ENCODE measurements at places on chromosomes 2 and 18.

GRCh38 chr18:44060197-44060596 is 620.5 kb upstream of the SETBP1 start:
- no peak for DNase-seq

GRCh38 chr2:190802626-190803209 is 77.9 kb upstream of the GLS start:
- no peak for DNase-seq

DNA sequence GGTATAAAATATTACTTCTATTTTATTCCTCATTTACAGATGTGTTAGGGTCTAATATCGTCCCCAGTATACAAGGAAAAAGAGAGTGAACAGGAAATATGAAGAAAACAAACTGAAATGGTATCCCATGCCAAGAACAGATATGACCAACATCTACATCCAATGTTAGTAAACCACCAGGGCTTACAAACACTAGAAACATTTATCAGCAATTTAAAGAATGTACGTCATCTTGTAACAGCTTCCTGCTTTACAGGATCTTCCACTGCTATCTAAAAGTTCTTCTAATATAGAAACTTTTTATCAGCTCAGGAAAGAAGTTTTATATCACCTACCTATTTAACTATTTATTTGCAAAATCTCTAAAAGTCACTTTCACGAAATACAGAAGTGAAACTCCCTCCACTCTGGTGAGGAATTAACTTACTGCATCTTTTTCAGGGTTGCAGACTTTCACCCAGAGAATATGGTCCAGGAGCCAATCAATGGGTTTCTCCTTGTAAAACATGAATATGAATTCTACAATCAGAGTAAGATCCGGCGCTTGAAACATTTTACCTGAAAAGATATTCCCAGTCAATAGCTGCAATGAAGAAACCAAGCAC is 35.2 kb downstream of the UNC50 start:
- DNase-seq, result no peak

GRCh38 chr2:95115418-95115817 is 6.2 kb downstream of the MRPS5 start:
- peak; percentile 62 for DNase-seq

DNA sequence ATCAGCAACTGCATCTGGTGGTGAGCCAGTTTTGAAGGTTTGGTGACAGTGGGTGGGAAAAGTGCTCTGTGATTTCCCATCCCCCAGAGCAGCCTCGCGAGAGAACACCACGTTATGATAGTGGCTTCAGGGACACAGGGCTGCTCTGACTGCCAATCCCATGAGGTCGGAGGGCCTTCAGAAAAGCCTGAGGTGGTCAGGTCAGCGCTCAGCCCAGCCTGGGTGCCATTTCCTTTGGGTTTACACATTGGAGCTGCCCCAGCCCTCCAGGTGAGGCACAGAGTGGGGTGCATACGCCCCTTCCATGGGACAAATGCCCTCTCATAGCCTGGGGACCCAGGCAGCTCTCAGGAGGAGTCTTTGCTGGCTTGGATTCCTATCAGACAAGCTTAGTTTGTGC is 126.8 kb downstream of the KCTD1 start:
- no peak for DNase-seq

- no peak for DNase-seq
Observed at GRCh38 chr2:47373747-47374146, 29.2 kb upstream of the MSH2 start.

- DNase-seq, result no peak
Observed at GRCh38 chr18:79944746-79945117, 6.7 kb downstream of the SLC66A2 start.

- DNase-seq, result no peak
Observed at GRCh38 chr2:211854832-211855231, 683.8 kb downstream of the ERBB4 start.

- no peak for DNase-seq
Observed at GRCh38 chr2:12856934-12857601, 140.3 kb downstream of the TRIB2 start.

DNA sequence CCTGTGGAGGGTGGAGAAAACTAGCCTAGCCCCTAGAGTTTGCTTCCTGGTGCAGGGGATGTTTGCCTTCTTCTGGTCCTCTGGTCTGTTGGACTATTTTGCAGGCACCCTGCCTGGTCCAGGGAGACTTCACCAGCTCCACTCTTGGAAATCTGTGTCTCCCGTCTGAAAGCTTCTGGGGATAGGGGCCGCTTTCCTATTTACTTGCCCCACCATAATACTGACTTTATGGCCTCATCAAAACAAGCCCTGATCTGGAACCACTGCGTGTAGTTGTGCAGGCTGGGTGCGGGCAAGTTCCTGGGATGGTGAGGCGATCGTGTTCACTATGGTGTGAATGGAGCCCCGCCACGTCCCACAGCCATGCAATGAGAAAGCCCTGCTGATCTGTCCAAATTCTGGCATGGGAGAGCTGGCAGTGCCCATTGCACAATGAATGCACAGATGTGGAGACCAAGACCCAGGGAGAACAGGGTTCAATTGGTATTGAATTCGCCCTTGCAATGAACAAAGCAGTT is 74.3 kb downstream of the DDX1 start:
- no peak for DNase-seq

GRCh38 chr2:101116841-101117552 is 34.2 kb downstream of the TBC1D8 start:
- DNase-seq, result no peak

DNA sequence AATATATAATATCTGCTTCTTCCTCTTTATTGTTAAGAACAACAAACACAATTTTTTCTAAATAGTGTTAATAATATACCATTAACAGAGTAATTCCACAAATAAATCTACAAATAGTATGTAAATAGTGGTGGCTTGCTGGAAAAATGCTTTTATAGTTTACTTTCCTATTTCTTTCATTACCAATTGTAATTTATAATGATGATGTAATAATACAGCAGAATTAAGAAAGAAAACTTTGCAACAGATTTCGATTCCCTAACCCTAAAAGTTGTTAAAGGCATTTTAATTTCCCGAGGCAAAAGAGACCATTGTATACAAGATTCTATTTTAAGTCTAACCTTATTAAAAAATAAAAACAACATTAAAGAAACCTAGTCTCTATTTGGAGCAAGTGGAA is 307.9 kb downstream of the CCDC178 start:
- DNase-seq, result no peak

DNA sequence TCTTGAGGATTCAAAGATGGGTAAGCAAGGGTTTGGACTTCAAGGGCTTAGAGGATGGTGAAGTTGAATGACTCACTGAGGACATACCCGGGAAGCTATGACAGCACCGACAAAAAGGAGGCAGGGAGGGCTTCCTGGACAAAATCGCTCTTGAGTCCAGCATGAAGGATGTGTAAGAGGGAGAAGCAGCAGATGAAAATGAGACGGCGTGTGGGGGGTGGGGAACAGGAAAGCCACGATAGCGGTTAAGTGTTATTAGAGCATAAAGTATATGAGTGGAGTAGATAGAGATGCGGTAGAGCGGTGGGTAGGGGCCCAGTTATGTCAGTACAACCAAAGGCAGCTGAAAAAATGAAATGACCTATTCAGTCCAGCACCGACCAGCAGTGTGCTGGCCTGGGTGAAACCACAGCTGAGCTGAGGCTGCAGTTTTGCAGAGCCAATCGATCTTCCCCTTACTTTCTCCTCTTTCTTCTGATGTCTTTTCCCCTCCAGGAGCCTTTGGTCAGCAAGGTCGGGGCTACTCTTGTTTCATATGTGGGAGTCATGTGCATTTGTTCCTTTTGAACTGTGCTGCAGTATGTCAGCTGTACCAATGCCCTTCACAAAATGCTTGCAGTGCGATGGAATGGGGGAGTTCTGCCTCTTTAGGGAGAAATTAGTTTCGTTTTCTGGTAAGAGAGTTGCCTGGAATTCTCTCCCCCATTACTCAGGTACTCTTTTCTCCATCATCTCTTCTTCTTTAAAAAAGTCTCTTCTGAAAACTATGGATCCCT is 2.0 kb upstream of the THUMPD2 start:
- DNase-seq, result no peak

GRCh38 chr2:128736689-128737545 is 418.2 kb upstream of the HS6ST1 start:
- peak; percentile 17 for DNase-seq

GRCh38 chr18:5895876-5896740 is 786 bp upstream of the TMEM200C start:
- DNase-seq, result no peak

GRCh38 chr2:3112131-3112530 is 265.5 kb downstream of the EIPR1 start:
- DNase-seq, result no peak

DNA sequence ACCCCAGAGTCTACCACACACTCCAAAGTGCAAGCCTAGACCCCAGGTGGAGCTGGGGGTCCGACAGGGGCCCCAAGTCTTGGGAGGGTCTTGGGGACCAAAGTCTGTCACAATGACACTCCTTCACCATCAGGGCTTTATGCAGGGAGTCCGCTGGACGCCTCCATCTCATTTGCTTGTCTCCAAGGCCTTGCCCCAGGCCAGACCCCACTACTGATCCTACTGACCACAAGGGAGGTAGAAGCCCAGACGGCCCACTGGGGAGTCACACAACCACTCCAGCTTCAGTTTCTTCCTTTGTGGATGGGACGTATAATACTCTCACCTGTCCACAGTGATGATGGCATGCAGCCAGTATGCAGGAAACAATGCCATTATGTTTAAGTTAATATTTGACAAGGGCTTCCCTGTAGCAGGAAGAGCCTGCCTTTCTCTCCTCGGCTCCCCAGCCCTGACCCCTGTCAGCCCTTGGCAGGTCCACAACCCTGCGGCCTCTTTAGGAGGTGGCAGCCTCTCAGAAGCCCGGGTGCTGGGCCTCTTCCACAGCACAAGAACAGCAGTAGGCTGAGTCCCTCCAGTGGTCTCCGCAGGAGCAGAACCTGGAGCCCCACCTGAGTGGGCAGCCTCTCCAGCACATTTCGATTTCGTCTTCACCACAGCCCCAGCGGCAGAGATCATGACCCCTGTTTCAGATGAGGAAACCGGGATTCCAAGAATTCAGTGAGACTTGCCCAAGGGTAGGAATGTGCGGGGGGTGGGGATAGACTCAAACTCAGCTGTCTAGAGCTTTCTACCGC is 6.5 kb downstream of the BIN1 start:
- DNase-seq, result no peak

GRCh38 chr18:12656605-12656937 is 1.3 kb downstream of the SPIRE1 start:
- no peak for DNase-seq

- peak; percentile 33 for DNase-seq
Observed at GRCh38 chr2:113240915-113241911, 37.5 kb downstream of the PAX8 start.

DNA sequence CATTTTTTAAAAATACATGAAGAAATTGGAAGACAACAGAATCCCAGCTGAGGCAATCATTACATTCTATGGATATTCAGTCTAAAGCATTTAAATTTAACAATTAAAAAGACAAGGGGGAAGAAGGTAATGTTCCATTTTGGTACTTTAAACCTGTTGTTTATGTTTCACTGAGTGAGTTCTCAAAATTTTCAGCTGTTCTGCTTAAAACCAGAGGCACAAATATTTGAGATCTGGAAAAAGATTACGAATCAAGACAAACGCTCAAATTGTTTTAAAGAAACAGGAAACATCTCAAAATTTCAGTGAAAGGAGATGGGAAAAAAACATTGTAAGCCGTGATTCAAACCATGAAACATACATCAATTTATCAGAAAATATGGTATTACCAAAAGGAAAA is 656.2 kb upstream of the CHAC2 start:
- DNase-seq, result no peak

DNA sequence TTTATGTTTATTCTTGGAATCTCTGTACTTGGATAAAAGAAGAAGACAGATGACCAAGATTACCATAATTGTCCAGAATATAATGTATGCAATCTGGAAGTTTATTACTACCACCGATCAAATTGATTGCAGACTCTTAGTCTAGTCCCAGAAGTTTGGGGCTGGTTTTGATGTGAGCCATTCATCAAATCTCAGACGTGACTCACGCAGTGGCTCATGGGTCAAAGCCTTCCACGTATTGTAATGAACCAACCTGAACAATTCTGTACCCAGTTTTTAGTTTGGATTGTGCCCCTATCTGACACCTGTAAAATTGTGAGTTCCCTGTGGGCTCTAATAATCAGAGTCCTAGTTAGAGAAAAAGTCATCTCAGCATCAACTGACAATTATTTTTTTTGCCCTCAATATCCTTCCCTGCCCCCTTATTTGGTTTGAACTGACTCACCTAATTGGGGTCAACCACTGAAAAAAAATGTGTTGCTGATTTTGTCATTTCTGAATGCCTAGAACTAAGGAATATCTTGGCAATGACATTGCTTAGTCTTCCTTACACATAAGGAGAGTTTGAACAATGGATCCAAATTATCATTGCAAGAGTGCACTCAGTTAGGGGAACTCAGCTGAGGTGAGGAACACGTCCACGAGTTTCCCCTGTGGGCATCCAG is 219.5 kb upstream of the NRP2 start:
- DNase-seq, result no peak

GRCh38 chr2:229453230-229453629 is 182.1 kb upstream of the PID1 start:
- DNase-seq, result no peak

DNA sequence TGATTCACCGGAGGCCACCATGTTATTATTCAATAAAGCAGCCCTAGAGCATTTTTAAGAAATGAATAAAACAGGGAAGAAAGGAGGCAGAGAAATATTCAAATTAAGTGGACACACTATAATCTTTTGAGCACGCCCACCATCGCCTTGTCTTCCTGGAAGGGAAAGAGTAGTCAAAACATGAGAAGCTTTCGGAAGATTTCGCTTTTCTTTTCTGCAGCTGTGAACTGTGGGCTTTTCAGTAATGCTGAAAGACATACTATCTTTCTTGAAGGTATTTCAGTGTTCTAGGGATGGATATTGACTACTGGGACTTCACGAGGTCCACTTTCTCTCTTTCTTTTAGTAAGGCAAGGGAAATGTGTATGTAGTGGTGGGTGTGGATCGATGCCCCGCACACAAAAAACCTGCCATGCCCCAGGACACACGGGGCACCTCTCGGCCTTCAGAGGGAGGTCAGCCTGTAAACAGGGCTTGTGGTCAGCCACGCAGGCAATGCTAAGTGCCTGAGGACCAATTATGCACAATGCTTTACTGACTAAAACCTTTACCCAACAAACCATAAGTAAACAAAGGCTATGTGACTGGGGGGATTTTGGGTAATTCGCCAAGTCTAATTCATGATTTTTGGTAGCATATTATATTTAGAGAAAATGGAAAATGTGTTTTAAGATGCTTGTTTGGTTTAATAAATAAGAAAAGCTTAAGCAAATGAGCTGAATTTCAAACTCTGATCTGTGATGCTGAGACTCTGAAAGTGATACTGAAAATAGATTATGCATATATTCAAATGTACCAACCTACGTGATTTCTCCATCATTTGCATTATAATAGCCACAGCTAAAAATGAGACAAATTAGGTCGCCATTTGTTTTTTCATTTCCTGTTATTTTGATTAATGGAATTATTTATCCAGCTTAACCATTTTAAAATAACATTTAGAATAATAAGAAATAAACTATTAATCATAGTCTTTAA is 130.5 kb downstream of the ZNF516 start:
- DNase-seq, result no peak

DNA sequence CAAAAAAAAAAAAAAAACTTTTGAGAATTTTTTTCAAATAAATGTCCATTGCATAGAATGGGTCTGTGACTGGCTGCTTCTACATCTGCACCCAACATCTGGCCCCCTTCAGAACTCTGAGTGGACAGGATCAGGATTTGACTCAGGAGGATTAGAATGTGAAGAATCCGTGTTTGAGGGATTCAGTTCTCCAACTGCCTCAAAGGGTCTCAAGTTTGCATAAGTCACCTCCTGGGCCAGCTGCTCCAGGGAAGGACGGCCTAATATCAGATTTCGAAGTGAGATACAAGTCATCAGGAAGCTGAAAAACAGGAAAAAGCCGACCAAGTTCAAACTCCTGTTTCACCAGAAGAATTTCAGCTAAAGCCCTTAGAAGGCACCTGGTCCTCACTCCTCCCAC is 10.9 kb downstream of the MAT2A start:
- no peak for DNase-seq

All from activated T-cell treated with anti-CD3 and anti-CD28 coated beads for 4 hours (primary cell).